NCI-H2107 (cell line): ENCODE measurements at places on chromosomes 12 and 14.

DNA sequence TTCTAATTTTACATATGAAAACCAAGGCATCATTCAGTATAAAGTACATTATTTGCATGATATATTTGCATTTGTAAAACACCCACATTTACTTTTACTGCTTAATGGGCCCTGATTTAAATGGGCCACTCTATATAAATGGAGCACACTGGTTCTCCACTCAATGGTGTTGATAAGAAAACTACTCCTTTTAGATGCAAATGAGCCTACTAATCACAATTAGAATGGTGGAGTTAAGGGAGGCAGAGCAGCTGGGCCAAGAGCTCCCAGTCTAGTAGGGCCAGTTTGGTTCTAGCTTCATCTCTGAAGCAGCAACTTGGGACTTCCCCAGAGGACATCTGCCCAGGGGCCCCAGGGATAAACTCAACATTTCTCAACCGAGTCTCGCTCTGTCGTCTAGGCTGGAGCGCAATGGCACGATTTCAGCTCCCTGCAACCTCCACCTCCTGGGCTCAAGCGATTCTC lies 120.7 kb downstream of the FOXN3 start:
- DNase-seq = no peak

- DNase-seq = no peak
These were observed 95.0 kb downstream of the CRADD start for GRCh38 chr12:93772003-93772700.

DNA sequence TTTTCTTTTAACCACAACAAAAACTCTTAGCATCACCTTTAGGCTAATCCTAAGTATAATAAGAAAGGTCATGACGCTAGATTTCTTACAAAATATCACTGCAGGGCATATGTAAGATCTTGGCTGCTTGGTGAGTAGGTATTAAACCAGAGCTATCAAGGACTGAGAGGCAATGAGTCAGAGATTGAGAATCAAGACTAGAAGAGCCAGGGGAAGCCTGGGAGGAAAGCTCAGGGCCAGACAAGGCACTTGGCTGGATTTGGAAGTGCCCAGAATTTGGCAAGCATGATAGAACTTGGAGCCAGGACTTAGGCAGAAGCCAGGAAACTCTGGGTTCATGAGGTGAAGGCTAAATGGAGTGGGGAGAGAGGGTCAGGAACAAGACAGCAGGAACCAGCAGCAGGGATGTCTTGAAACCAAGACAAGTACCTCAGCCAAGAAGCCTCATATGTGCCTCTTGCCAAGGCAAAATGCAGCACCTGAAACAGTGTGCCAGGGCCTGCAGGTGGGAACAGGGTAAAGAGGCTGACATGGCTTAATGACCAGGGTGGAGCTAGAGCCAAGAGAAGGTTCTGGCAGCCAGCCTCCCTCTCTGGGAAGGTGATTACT lies 49.9 kb downstream of the PTHLH start:
- DNase-seq = no peak

GRCh38 chr14:66974397-66975025 lies 214.7 kb upstream of the GARIN2 start:
- DNase-seq = no peak

- DNase-seq = peak; percentile 46
These were observed 913.6 kb downstream of the GALC start for GRCh38 chr14:87079416-87079815.

DNA sequence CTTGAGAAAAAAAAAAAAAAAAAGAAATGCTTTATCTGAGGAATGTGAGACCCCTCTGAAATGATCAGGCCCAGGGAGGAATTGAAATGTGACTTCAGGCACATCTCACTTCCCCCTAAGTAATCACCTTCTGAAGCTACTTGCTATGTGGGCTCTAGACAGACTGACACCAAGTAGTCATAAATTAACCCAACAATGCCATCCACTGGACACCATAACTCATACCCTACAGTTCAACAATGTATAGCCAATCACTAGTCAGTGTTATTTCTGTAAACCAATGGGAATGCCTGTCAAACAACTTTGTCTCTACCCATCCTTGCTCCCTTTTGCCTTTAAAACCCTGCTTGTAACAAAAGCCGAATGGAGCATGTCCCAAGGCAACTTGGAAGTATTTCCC lies 182.7 kb upstream of the TMPO start:
- DNase-seq = no peak

DNA sequence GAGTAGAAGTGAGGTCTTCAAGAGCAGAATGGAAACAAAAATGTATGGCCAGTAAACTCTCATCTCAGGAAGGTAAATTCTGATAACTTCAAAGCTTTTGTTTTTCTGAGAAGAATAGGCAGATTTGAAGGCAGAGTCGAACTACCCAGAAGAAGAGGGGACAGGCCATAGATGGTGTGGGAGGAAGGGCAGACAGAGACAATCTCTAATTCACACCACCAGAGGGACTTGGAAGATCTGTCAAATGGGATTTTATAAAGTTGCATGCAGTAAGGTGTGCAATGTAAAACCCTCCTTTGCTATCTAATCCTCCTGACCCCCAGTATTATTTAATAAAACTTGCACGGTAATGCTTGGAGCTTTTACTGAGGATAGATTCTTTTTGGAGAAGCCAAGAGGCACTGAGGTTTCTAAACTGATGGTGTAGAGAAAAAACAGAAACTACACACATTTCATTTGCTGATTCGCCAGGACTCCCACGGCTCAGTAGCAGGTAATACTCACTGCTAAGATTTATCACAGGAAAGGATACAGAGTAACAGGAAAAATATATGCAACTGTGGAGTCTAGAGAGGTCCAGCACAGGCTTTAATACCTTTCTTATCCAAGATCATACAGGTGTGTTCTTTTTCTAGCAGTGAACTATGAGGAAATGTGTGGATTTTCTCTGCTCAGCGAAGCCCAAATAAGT lies 18.3 kb downstream of the SLC38A2 start:
- no peak for DNase-seq

GRCh38 chr12:111768159-111768895 lies 1.6 kb downstream of the ALDH2 start:
- DNase-seq = no peak

DNA sequence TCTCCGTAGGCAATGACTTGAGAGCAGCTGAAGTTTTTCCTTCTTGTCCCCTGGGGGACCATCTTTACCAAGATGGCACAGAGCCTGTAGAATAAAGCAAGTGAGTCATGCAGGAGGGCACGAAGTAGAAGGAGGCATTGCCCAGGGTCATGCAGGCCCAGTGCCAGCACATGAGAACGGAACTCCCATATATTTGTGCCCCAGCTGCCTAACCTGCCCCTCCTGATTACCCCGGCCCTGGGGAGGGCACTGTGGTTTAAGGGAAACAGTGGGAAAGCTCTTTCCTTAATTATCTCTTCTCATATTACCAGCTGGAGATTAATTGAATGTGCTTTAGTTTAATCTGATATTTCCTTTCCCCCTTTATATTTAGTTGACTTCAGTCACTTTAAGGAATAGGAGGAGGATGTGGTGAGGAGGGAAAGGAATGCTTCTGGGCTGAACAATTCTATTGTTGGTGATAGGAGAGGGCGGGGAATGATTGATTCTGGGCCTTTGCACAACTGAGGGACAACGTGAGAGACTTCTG lies 51.9 kb downstream of the RASSF8 start:
- DNase-seq = no peak

DNA sequence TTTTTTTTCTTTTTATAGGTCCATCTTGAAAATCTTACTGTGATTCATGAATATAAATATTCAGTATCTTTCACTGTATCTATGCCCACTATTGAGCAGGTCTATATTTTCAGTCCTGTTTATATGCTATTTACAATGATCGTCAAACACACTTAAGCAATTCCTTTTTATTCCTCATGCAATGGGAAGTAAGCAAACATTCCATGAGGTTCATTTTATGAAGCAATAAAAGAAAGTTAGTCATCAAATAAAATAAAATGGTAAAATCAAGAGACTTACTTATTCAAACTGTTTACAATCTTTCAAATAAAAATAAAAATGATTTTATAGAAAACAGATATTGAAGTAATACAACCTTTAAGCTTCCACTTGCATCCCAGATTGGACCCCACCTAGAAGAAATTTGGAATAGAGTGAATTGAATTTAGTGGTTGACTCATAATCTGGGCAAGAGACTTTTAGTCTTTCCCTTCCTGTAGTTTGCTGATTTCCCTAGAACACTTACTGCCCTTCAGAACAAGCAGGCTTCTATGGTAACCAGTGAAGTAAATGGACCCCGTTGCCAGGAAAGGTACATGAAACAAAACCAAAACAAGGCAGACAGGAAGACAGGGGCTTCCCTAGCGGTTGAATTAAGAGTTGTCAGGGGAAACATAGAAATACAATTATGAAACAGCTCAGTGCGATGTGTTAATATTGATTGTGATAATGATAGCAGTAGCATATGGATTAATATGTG lies 241.0 kb upstream of the ATP2B1 start:
- no peak for DNase-seq

DNA sequence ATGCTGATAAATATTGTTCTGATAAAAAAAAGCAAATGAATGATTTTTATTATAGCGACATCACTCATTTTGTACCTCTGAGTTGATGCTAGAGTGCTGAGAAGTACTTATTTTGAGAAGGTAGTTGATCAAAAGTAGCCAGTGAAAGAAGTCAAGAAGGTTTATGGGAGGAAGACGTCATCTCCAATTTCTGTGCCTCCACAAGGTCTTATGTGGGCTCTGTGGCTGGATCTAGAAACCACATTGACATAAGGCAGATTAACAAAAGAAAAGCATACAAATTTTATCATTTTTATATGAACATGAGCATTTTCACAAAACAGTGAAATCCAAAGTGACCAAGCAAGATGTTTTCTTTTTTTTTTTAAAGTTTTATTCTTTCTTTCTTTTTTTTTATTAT lies 289.5 kb upstream of the FAR2 start:
- DNase-seq = no peak

DNA sequence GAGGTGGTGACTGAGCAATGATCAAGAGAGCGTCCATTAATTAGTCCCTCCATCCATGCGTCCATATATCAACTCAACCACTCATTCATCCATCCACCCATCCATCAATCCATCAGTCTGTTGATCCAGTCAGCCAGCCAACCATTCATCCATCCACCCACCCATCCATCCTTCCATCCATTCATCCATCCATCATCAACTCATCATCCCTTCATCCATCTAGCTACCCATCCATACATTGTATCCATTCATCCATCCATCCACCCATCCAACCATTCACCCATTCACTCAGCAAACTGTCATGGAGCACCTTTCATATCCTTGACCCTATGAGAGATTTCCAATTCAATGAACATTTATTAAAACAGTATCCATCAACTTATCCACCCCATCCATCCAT lies 28.1 kb downstream of the MAP1LC3B2 start:
- no peak for DNase-seq

- DNase-seq = no peak
These were observed 51.8 kb upstream of the STK38L start for GRCh38 chr12:27192118-27192802.

GRCh38 chr12:57240066-57240921 lies 10.7 kb downstream of the STAC3 start:
- DNase-seq = peak; percentile 73

- no peak for DNase-seq
These were observed 1085.4 kb downstream of the SLC6A15 start for GRCh38 chr12:83827193-83827592.

DNA sequence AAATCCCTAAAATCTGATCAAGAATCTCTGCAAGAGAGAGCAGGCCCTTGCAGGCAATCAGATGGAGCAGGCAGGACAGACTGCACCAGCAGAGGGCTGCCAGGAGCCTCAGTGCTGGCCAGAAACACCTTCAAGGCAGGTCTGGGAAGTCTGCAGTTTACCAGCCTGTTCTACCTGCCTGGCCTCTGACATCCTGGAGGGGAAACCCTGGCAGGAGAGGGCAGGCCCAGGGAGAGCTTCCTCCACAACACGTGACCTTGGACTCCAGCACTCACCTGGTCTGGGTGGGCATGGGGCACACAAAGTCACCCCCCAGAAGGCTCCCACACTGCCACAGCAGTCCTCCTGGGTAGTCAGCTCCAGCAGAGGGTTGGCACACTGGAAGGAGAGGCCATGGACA lies 56.0 kb downstream of the ISCA2 start:
- DNase-seq = no peak

DNA sequence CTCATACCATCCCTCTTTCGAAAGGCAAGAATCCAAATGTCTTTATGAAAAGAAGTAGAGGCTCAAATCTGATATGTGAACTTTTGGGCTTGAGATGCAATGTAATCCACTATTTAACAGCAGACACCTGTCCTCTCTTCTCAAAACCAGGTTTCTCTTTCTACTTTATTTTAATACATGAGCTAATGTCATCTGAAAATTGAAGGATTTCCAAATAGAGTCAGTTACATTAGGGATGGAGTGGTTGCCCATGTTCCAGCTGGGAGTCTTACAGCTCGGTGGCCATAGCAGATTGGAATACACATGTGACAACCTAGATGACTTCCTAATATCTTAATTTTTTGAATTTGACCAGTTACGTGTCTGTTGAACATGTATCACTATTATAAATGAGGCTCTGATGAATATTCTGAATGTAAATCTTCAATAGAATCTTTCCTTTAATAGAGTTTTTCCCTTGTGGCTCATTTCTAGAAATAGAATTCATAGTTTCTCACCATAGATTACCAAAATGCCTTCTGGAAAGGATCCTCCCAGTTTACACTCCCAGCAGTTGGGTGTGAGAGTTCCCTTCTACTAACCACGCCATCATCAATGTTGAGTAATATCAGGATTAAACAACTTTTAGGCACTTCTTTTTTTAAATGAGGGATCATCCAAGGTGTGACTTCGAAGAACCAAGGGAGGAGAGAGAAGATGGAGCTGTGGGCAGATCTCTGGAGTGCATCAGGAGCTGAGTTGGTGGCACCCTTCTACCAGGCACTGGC lies 49.2 kb downstream of the GPR135 start:
- DNase-seq = no peak

GRCh38 chr14:72738161-72738611 lies 155.7 kb downstream of the DPF3 start:
- no peak for DNase-seq

DNA sequence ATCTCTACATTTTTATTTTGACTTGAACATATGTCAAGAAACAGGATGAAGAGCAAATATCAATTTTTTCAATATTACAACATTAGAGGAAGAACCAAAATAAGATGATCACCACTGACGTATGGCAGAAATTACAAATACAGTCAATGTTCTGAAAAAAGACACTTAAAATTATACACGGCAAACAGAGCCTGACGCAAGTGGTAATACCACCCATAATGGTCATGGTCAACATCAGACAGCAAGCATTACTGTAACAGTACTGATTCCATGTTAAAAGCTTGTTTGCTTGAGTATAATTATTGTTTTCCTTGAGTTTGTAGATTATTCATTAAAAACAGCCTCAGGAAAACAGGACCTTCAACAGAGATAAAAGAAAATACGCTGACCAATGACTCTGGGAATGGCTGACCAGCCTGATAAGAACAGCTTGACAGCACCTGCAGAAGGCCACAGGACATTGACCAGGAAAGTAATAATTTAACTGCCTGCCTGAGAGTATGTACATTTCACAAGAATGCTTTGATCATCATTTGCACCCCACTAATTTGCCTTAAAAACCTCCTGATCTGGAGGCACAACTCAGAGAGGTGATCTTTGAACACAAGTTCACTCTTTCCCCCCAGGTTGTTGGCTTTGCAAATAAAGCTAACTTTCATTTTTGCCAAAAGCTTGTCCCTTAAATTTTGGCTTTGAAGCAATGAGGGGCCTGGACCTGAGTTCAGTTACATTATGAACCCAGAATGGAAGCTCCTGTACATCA lies 187.3 kb downstream of the IPO8 start:
- DNase-seq = no peak
